Activated naive CD4-positive, alpha-beta T cell treated with anti-CD3 and anti-CD28 coated beads for 36 hours (primary cell): ENCODE measurements at places on chromosomes 7 and 10. TPM values are rescaled to one million over a fixed set of nuclear protein-coding genes. Genes with fewer than 3 reads are reported as not detected.

- H3K27me3 ChIP-seq, result no peaks in the 10 kb centered on the region
- H3K27ac ChIP-seq, result no peak overlapping the region
- no peak for DNase-seq
- no peaks in the 10 kb centered on the region for H3K4me1 ChIP-seq
These were observed 240.1 kb downstream of the TRIL start for GRCh38 chr7:28718055-28718481.

SLC29A4 gene
- total RNA-seq, result 0.42 TPM

C10orf53 gene
- not detected for total RNA-seq

LRRC18 gene
- total RNA-seq, result not detected
